Caki2 (cell line): ENCODE measurements at places on chromosomes 6 and 20. TPM values are rescaled to one million over a fixed set of nuclear protein-coding genes. Genes with fewer than 3 reads are reported as not detected.
A peak's percentile ranks its signal among the peaks of the same experiment; 100 is the strongest.

DNA sequence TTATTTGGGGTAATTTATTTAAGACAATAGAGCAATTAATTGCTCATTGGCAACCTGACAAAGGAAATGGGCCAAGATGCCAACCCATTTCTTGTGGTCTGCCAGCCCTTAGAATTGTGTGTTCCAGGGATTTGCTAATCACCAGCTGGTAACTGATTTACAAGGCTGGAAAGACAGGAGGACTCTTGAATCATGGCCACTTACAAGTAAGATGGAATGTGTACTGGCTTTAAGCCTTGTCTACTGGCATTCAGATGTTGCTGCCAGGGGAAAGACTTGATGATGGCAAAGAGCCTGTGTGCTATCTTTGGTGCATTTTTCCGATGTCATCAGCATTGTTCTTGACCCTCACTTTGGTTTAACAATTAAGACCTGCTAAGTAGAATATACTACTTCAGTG lies 91.0 kb downstream of the BCKDHB start:
- peak; percentile 26 for DNase-seq

DNA sequence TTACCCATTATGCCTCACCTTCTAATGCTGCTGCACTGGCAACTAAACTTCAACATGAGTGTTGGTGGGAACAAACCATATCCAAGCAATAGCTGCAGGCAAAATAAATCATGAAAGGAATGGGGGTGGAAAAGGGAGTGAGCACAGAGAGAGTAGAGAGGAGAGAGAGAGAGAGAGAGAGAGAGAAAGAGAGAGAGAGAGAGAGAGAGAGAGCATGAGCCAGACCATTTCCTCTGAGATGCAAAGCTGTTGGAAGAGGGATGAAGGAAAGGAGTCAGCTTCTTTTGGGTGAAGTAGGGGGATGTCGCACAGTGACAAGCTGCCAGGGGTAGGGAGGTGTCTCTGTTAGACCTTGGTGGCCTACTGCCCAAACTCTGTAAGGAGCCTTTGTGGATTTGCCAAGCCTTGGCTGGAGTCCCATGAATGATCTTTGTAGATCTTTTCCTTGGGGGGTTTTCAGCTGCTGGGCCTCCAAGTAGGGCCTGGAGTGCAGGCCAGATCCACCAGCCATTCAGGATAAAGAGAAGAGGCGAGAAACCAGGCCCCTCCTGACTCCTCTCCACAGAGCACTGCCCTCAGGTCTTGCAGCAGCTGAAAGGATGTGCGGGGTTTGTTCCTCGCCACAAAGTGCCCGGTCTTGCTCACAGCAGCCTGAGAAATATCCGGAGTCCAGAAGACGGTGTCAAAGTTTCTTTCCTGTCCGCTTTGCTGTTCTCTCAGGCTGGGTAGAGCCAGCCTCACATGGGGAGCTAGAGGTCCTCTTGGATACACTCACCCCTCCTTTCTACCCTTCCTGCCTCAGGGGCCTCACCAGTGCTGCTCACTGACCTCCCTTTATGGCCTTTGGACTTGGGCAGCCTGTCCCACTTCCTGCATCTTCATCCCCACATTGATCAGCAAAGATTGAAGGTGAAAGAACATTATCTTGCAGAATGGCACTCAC lies 17.8 kb downstream of the BTBD3 start:
- no peak for DNase-seq

DNA sequence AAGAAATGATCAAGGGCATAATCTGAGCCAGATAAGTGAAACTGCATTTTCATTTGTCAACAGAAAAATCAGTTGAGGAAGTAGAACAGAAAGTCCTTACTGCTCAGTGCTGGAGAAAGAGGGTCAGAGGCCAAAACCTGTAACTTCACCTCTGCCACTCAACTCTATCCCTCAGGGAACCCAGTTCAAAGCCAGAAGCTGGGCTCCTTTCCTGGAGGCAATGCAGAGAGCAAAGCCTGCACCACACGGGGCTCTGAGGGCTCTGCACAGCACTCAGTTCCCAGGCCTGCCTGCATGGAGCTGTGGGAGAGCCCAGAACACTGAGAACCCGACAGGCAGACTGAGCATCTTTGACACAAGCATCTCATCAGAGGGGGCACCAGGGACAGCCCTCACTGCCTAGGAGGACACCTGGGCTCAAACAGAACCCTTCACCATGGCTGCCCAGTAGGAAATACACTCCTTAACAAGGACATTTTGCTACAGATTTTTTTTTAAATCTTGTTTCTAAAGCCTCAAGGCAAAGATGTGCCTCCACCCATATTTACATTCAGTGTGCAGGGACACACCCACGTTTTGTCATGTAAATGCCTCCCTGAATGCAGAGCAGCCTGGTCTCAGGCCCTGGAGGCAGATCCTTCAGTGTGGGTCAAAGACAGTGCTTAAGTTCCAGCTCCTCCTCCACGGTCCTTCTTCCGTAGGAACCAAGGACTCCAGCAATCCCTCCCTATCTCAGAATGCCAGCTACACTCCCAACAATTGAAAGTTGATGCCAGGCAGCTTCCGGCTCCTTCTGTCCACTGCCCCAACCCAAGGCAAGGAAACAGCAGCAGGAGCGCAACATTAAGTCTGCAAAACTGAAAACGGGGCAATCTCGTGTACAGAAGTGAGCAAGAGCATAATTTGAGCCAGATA lies 6.6 kb downstream of the RNASET2 start:
- no peak for DNase-seq

DNA sequence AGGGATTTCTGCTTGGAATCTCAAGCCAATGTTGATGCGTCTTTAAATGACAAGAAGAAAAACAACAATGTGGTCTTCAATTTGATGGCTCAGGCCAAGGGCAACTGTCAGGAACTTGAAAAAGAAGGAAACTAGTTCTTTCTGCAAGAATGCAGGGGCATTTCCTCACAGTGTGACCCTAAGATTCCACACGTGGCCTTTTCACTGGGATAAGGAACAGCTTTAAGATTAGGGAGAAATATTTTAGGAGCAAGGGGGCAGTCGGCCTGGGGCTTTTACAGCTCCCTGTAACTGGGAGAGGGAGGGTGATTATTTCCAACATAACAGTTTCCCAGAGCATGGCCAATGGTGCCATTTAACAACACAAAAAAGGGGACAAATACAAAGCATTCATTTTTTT lies 39.4 kb upstream of the MRPS10 start:
- DNase-seq, result no peak

DNA sequence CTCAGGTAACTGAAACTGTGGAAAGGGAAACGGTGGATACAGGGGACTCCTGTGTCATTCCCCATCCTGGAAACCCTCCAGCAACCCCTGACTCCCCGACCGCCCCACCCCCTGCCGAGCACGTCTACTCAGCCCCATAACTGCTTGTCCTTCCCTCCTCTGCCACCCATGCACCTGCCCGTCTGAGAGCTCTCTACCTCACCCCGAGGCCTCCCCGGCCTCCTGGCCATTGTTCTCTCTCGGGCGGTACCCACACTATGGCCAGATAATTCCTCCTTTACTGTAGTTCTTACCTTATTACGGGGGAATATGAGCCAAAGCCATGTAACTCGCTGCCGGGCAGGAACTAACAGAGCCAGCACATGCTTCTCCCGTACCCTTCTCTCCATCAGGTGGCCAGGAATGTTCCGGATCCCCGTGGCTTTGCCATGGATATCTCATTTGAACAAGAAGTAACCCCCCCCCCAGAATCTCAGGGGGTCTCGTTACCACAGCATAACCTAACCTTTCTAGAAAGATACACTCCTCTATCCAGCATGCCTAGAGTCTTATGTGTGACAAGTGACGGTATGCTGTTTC lies 4.8 kb upstream of the IRF4 start:
- DNase-seq, result no peak

DNA sequence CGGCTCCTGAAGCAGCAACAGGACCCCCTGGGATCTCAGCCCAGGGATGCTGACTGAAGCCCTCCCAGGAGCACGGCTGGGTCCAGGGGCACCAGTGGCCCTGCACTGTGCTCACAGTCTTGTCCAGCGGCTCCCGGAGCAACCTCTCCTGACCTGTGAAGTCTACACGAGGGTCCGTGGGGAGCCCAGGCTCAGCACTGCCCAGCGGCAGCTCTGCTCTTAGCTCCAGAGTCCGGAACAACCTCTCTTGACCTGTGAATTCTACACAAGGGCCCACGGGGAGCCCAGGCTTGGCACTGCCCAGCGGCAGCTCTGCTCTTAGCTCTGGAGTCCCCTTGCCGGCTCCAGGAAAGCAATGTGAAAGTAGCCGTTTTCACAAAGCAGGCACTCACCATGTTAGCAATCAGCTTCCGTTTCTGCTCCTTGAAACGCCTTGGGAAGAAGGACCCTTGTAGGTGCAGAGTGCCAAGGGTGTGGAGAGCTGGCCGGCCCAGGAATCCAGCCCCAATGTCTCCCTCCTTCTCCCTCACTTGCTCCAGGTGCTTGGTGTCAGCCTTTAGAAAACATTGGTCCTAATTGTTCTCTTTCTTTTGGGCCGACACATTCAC lies 310.9 kb downstream of the CDH4 start:
- no peak for DNase-seq

GRCh38 chr6:150887978-150888563 lies 22.6 kb downstream of the MTHFD1L start:
- no peak for DNase-seq

- DNase-seq, result no peak
Observed at GRCh38 chr6:124991764-124992295, 29.6 kb downstream of the RNF217 start.

DNA sequence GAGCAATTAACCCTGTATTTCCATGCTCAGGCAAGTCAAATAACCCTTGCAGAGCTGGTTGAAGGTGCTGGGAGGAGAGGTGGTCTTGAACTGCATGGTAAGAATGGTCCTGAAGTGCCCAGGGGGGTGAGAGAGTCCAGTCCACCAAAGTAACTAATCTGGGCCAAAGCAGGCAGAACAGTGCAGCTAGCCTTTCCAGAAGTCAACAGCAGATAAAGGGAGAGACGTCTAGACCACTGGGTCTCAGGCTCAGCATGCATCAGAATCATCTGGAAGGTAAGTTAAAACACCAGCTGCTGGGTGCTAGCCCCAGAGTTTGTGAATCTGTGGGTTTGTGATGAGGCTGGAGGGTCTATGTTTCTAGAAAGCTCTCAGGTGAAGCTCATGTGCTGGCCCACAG lies 232.3 kb upstream of the ECI2 start:
- no peak for DNase-seq

GRCh38 chr20:21016751-21017150 lies 89.4 kb downstream of the LINC00237 start:
- DNase-seq, result no peak

DNA sequence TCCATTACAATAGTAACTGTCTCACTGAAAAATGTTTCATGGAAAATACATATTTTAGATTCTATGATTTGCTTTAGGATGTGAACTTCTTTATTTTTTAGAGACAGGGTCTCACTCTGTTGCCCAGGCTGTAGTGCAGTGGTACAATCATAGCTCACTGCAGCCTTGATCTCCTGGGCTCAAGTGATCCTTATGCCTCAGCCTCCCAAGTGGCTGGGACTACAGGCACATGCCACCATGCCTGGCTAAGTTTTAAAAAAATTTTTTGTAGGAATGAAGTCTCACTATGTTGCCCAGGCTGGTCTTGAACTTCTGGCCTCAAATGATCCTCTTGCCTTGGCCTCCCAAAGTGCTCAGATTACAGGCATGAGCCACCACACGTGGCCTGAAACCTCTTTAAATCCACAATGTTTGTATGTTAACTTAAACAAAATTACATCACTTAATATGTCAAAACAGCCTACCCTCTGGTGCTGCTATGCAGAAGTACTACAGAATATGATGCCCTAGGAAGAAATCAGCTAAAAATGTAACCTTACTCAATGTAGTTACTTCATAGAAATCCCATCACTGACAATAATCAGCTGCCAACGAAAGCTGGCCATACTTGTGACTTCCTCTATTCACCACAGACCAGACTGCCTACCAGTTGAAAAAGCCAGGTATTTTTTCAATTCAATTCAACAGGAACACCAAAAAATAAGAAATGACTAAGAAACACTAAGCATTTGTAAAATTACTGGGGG lies 17.6 kb downstream of the EEF1A1 start:
- no peak for DNase-seq

DNA sequence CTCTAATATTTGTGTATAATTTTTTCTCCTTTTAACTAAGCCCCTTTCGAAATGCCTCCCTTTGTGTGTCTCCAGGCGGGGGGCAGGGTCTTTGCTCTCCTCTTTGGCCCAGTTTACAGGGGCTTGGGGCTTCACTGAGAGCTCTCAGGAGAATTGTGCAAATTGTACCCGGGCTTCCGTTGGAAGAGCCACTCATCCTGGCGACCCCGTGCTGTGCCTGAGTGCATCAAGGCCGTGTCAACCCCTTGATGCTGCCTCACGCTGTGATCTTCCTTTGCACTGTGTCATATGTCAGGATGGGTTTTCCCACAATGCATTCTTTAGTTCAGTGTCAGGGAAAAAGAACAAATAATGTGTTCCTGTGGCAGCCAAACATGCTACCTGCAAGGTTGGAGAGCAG lies 118.0 kb upstream of the POU3F2 start:
- no peak for DNase-seq

- DNase-seq, result no peak
Observed at GRCh38 chr6:151025076-151025475, 159.6 kb downstream of the MTHFD1L start.

DNA sequence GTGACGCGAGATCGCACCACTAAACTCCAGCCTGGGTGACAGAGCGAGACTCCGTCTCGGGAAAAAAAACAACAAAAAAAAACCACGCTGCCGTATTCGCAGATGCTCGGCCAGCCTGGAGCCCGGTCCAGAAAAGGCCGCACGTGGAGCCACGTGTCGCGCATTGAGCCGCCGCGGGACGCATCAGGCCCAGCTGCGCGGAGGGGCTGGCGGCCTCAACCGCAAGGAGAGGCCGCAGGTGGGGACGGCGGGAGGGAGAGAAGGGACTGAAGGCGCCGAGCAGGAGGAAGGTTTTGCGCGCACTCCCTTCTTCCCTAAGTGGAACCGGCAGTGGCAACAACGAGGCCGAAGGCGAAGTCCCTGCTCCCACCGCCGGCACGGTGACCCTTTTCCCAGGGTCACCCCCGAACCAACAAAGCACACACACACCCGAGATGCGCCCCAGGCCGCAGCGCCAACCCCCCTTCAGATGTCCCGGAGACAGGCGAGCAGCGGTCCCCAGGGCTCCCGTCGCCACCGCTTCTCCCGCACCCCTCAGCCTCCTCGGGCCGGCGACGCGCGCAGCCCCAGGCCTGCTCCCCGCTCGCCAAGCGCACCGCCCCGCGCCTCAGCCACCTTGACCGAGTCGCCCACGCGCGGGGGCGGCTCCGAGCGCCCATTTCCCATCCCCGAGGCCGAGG lies 681 bp downstream of the SYCP2 start:
- no peak for DNase-seq

NUP153 gene
- 30.4 and 30.5 TPM in 2 replicates for total RNA-seq

HRH3 gene
- total RNA-seq, result not detected in 2 replicates
